Memory B cell (primary cell): ENCODE measurements at places on chromosomes 3 and 15.

GRCh38 chr3:32184187-32184730 is 54.2 kb upstream of the CMTM8 start:
- DNase-seq: no peak

GRCh38 chr15:25182098-25182478 is 227.3 kb downstream of the SNRPN start:
- DNase-seq: no peak

DNA sequence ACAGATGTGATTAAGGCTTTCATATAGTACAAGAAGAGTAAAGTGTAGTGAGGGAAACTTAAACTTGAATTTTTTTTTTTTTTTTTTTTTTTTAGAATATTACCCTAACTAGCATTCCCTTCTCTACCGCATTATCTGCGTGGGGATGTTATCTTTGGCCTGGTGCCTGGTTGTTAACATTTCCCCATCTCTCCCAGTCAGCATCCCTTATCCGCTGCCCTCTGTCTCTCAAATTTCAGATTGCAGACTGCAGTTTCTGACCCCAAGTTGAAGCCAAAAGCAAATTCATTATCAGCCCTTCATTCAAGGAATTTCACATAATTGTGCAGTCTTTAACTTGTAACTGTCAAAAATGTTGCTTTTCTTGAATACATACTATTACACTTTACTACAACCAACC is 353.0 kb downstream of the PLOD2 start:
- DNase-seq: no peak

DNA sequence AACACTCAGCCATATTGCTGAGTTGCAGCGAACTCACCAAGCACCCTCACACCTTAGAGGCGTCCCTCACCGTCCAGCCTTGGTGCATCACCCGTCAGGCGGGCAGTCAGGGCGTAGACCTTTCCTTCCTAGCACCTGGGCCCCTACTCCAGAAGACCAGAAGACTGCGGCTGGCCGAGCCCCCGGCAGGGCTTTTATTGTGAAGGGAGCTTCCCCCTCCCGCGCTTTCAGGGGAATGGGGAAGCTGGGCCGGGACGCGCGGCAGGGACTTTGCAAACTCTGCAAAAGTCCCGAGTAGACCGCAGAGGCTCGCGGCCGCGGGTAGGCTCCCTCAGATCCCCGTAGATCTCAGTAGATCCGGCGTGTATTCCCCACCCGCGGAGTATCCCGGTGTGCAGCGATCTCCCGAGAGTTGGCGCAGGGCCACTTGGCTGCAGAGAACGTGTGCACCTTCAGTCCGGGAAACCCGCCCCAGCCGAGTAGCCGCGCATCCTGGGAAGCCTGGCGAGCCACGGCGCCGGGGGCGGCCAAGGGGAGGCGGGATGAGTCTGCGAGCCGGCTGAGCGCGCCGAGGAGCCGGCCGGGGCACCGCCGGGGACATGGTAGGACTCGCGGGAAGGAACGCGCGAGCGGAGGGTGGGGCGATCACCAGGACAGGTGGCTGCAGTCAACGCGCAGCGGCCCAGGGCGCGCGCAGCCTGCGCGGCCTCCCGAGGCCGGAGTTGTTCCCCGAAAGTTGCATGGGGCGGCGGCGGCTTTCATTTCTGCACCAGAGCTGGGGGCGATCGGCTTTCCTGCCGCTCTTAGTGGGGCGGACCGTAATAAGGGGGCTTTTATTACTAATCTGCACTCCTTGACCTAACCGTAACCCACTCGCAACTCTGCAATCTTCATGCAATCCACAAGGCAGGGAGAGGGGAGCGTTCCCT is at the start of gene GASK1A:
TSS of gene GASK1A (plus strand) at position 268 of the 929 bp plus-strand sequence. CDS start at position 600, 332 bp downstream.
- DNase-seq: no peak

GRCh38 chr3:58167431-58168351 is 43.1 kb downstream of the DNASE1L3 start:
- DNase-seq: peak; percentile 57
